ENCODE measurements at places on chromosomes 13 and 19.
A peak's percentile ranks its signal among the peaks of the same experiment; 100 is the strongest.

DNA sequence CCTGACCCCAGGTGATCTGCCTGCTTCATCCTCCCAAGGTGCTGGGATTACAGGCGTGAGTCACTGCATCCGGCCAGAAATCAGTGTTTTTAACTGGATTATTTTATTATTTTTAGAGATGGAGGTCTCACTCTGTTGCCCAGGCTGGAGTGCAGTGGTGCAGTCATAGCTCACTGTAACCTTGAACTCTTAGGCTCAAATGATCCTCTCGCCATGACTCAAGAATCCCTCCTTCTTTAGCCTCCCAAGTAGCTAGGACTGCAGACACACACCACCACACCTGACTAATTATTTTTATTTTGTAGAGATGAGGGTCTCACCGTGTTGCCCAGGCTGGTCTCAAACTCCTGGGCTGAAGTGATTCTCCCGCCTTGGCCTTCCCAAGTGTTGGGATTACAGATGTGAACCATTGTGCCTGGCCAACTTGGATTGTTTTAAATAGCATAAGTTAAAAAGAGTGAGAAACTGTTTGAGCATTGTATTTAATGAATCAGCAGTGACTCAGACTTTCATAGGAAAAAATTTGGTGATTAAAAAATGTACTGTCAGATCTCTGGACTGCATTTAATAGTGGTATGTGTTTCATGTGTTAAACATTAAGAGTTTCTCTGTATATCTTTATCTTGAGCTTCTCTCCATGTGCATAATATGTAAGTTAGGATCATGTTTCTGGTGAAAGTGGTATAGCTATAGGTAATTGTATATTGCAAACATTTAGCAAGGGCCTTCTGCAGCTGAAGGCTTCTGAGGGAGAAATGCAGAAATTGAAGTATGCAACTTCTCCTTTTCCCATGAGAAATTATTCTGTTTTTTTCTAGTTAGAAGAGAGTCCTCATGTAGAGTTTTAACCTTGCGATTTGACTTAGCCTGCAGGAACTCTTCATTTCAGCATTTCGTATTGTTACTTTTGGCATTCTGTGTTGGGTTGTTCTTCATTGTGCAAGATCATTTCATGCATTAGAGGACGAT lies 121.2 kb downstream of the PCCA start:
- DNase-seq = no peak

DNA sequence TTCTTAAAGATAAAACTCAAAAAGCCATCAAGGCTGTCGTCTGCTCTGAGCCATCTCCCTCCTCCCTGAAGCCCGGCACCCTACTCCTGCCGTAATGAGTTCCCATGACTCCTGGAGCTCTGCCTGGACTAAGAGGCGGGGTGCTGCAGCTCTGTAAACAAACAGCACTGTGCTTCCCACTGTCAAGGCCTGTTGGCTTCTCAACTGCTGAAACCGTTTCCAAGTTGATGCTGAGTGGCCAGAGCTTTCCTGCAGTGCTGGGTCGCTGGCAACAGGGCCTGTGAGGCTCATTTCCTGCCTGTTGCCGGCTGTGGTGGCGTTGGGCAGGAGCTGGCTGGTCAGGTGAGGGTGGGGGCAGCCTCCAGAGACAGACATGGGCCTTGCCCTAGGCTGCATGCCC lies 26.7 kb upstream of the ISYNA1 start:
- DNase-seq = no peak

- DNase-seq = peak; percentile 30
Observed at GRCh38 chr19:53333066-53333462, 485 bp upstream of the ZNF845 start.

- no peak for DNase-seq
Observed at GRCh38 chr19:31351056-31351854, 2.0 kb upstream of the TSHZ3 start.

- DNase-seq = no peak
Observed at GRCh38 chr19:45824531-45825262, 9.6 kb upstream of the RSPH6A start.

Measured in progenitor cell of endocrine pancreas (in vitro differentiated cells).